ENCODE measurements at places on chromosomes 5 and 9.

GRCh38 chr5:132063090-132063911 lies 2.8 kb downstream of the IL3 start:
- DNase-seq, result peak; percentile 9

GRCh38 chr5:137960141-137960540 lies 70.9 kb downstream of the PKD2L2 start:
- no peak for DNase-seq

GRCh38 chr9:34956648-34957047 lies 1.4 kb upstream of the PHF24 start:
- no peak for DNase-seq

GRCh38 chr9:81729135-81729534 lies 39.8 kb upstream of the TLE1 start:
- DNase-seq, result no peak

- DNase-seq, result no peak
These were observed 37.2 kb downstream of the GADD45G start for GRCh38 chr9:89641980-89642379.

All from fibroblast of skin of left biceps (primary cell).